ENCODE measurements at places on chromosomes 3 and 15.

DNA sequence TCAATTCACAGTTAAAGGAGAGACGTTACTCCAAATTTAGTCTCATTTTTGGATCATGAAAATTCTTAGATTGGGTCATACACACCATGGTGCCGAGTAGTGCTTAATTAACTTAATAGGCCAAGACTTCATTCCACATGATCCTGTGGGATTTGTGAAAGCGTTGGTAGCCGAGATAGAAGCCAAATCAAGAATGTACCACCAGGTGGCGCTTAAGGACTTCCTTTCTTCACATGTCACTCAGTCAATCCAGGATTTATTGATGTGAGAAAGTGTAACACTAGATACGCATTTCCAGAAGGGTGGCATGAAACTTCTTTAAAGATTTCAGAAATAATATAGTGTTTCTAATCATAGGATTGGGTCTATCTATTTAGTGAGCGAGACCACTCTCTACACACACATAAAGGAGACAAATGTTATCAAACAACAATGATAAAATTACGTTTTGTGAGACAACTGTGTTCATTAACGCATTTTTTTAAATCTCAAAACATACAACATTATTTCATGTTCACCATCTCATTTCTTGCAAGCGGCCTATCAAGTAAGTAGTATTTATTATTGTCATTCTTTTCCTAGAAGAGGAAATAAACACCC is 436.1 kb downstream of the CHL1 start:
- DNase-seq = no peak

DNA sequence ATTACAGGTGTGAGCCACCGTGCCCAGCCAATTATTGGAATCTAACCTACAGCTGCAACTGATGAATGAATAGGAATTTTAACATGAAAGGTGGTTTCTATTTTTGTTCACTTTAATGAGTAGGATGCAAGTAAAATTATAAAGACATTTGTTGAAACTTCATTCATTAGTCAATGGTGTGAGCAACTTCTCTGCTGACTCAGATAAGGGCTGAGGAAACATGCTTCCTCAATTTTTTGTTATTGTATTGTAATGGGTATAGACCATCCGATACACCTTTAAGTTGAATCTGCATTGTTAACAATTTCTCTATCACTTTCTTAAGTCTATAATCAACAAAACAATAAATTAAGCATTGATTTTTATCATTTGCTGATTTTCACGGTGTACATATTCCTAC is 127.8 kb downstream of the STAG1 start:
- no peak for DNase-seq

GRCh38 chr15:36827824-36828223 is 248.4 kb downstream of the CDIN1 start:
- no peak for DNase-seq

- no peak for DNase-seq
Measured at GRCh38 chr3:99873269-99874102, 55.8 kb downstream of the CMSS1 start.

DNA sequence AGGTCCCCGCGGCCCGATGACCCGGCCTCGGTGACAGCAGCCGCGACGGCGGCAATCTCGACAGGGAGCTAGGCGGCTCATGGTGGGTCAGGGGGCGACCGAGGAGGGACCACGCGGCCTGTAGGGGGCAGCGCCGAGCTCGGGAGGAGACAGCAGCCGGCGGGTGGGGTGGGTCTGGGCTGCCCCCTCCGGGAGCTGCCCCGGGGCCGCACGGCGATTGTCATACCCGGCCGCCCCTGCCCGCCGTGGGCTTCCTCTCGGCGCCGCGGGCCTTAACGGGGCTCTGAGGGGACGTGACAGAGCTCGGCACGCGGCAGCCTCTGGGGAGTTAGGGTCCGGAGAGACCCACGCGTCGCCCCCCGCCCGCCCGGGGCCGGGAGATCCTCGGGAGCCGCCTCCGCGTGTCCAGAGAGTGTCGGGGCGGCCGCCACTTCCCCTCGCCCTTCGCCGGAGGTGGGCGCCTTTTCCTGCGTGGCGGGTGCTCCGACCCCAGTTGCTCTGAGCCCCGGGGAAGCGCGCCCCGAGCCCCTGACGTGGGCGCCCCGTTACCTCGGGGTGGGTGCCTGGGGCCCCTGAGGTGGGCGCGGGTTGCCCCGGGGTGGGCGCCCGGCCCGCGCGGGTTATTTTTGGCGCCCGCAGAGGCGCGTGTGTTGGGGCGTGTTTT is 539 bp upstream of the PLCL2 start:
- peak; percentile 84 for DNase-seq

DNA sequence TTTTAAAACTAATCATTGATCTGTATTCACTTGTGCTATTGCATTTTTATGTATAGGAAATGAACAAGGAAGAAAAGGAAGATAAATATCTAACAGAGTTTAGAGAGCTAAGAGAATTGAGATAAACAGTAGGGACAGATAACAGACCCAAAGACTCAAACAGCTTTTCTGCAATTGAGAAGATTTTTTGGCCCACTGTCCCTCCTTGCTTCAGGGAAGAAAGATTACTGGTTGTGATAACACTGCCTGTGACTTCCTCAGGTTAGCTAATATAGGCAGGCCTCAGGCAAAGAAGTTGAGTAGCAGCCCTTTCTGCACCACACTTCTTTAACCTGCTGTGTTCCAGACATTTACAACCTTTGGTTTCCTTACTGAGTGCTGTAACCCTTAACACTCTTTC is 2.7 kb upstream of the COX17 start:
- no peak for DNase-seq

DNA sequence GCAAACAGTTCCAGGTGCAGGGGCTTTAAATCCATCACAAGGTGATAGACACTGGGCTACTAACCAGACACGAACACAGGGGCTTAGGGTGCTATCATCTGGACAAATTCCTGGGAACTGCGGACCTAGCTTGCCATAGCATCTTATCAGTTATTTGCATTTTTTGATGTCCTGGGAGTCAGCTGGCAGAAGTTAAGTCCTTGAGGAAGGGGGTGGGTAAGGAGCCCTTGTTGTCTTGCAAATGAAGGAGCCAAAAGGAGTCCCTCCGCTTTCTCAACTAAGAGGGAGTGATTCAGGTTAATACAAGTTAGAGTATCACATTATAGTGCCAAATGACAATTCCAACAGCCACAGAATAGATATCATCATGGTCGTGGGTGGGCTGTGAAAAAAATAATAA is 108.9 kb downstream of the NPAP1 start:
- no peak for DNase-seq

GRCh38 chr15:74906067-74906449 is 593 bp downstream of the FAM219B start:
- no peak for DNase-seq

- DNase-seq = peak; percentile 61
Measured at GRCh38 chr3:115804713-115805119, 181.4 kb downstream of the GAP43 start.

DNA sequence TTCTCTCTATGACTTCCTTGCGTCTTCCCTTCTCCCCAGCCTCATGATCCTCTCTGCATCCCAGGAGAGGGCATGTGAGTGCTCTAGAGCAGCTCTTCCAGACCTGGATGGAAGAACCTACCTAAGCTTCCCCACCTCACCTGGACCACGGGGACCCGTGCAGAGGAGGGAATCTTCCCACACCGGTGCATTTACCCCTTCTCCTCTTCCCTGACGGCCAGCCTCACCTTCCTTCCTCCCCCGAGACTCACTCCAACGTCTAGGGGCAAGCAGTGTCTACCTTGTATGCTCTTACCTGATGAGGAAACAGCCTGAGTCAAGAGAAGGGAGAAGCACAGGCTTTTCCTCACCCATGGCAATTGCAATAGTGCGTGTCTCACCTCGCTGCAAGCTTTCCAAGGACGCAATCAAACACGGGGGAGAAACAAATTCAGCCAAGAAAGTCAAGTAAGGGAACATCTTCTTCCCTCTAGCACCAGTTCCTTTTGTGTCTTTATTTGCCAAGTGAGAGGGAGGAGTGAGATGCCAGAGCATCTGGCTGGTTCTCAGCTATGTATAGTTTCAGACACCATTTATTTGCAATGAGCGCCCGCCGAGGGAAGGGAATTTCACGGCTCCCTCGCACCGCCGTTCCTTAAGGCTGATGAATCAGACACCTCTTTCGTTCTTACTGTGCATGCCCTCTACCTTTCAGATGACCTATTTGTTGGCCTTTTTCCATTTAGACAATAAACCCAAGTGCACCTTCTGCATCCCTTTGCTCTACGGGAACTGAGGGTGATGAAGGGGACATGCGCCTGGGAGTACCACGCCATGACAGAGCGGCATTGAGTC is 1.8 kb upstream of the CCR9 start:
- no peak for DNase-seq

DNA sequence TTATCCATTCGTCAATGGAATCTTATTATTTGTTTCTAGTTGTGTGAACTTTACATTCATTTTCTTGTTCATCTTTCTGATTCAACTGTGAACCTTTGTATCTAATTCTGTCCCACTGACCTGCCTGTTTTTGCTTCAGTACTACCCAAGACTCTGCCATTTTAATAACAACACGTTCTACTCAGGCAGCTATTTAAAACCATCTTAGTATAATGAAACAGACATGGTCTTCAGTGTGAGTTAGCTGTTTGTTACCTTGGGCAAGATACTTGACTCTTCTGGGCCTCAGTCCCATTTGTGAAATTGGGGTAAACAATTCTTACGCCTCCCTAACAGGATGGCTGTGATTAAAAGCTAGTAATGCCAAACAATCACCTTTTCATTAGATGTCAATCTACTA is 1.6 kb downstream of the BTBD1 start:
- DNase-seq = no peak

Measured in AG20443 (cell line).